ENCODE measurements at places on chromosomes 4 and X.
A peak's percentile ranks its signal among the peaks of the same experiment; 100 is the strongest.

GRCh38 chr4:159867673-159868072 lies 764.8 kb downstream of the RAPGEF2 start:
- DNase-seq: no peak

- no peak for DNase-seq
Measured at GRCh38 chr4:177403746-177404145, 38.5 kb downstream of the AGA start.

DNA sequence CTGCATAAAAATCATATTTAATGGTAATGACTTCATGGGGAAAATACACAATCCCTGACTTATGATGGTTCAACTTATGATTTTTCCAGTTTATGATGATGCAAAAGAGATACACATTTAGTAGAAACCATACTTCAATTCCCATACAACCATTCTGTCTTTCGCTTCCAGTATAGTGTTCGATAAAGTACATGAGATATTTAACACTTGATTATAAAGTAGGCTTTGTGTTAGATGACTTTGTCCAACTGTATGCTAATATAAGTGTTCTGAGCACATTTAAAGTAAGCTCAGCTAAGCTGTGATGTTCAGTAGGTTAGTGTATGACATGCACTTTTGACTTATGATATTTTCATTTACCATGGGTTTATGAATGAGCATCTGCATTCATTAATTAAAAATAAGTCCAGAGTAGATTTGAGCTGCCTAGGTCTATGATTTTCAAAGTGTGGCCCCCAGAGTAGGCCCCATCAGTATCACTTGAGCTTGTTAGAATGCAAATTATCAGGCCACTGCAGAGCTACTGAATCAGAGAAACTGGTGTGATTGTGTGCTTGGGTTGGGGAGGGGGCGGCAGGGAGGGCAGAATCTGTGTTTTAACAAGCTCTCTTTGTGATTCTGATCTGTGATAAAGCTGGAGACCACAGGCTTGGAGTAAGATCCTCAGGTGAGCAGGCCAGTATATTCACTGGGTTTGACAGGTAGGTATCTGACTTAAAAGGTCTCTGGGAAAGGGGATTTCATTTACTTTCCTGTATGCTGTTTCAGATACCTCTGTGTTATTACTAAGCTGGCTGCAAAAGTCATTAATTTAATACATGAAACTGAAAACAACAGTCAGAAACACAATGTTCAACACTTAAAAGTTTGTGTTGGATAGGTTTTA lies 8.4 kb downstream of the ATP10D start:
- no peak for DNase-seq

GRCh38 chr4:121951521-121952110 lies at the start of gene TRPC3:
Gene TRPC3 (minus strand): TSS chr4:121952060. CDS start chr4:121951680, 380 bp downstream.
- DNase-seq: no peak

DNA sequence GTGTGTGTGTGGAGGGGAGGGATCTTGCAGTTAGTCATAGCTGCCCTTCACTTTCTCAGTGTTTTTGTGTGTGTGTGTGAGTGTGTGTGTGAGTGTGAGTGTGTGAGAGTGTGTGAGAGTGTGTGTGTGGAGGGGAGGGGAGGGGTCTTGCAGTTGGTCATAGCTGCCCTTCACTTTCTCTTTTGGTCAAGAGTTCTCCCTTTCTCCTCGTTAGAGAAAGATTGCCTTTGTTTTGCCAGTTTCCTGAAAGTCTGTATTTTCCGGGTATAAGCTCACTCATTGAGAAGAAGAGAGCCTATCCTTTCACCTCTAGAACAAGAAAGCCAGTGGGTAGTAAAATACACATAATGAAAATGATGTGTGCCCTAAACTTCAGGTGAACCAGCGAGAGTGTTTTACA lies 75.2 kb upstream of the ENPP6 start:
- no peak for DNase-seq

- no peak for DNase-seq
Measured at GRCh38 chr4:151276787-151277562, at the start of gene PRSS48. Gene PRSS48 (plus strand): TSS chr4:151277161. CDS start chr4:151277173, 12 bp downstream.

DNA sequence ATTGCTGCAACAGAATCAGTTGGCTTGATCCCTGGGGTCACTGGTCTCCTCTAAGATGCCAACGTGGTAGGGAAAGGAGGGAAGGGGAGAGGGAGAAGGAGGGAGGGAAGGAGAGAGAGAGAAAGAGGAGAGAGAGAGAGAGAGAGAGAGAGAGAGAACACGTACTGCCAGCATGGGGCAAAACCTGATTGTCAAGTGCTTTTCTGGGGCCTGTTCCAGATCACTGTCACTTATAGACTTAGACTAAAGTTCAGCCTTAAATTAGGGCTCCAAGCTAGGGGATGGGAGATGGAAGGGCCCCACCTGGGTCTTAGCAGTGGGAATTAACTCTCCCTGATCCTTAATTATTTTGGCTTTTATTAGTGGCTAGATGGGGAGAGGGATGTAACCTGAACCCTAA lies 12.9 kb downstream of the SHROOM4 start:
- no peak for DNase-seq

DNA sequence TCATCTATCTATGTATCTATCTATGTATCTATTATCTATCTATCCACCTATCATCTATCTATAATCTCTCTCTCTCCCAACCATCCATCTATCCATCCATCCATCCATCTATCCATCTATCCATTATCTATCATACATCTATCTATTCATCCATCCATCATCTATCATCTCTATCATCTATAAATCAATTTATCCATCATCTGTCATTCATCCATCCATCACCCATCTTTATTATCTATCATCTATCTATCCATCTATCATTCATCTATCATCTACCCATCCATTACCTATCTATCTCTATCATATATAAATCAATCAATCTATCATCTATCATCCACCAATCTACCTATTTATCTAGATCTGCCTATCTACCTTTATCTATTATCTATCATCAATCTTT lies 69.4 kb upstream of the PPP2R3B start:
- DNase-seq: no peak

DNA sequence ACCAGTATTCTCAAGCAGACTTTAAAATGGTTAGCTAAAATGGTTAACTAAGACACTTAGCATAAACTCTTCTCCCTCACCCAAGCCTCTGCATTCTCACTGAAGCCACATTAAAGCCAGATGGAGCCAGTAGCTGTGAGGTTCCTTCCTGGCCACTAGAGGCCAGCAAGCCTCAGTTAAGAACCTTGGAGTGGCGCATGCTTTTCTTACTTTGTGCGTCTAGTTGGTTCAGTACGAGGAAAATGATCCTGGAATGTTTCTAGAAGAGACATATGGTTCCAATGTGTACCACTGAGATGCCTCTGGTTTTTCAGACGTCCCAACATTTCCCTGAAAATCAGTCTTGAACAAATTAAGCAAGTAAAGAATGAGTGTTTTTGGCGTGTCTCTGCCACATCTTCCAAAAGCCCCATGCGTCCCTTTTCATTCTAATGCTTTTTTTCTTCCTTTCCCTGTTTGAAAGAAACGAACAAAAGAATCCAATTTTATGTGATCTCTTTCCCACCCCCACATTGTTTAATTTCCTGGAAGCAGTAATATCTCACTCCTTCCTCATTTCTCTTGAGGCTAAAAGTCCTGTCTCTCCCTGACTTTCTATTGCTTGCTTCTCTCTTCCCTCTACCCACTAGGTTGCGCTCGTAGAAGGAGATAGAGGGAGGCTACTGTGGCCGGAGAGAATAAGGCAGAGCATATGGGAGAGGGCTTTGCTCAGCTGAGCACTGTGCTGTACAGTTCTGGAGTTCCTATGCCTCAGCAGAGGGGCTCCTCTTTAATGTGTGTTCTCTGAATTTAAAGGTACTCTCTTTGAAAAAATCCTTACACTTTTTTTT lies 82.9 kb upstream of the TAB3 start:
- peak; percentile 8 for DNase-seq

GRCh38 chr4:119667802-119668201 lies 39.2 kb upstream of the PDE5A start:
- DNase-seq: no peak

GRCh38 chr4:101512416-101512815 lies 165.1 kb upstream of the PPP3CA start:
- no peak for DNase-seq

- DNase-seq: no peak
Measured at GRCh38 chr4:53962516-53963225, 101.7 kb downstream of the CHIC2 start.

DNA sequence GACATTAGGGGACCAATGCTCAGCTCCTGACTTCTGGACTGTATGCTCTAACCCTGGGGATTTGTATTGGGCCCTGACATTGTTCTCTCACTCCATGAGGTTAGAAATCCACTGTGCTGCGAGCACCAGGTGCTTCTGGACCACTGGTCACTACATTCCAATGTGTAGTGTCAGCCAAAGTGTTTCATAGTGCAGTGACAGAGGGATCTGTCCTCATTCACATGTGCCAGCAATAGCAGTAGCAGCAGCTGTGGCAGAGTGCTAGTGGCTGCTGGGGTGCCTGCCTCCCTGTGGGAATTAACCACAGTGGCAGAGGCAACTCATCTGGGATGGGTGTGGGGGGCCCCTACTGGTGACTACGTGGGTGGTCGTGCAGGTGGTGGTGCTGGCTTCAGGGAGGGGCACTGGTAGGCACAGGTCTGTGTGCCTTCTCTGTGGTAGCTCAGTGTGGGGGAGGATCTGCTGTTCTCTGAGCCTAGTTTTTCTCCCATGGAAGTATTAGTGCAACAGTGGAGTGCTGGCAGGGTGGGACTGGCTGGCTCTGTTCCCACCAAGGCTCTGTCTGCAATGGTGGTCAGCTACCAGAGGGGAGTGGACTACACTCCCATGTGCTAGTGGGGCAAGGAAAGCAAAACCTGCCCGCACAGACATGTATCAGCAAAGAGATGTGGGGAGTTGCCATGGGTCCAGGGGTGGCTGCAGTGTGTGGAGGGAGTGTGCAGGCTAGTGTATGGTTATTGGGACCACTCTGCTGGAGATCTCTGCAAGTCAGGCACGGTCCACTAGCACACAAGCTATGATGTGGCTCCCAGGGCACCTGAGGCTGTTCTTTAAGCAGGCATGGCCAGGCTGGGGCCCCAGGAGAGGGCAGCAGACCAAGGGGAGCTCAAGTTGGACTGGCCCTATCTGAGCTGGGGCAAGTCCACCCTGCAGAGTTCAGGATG lies 78.5 kb downstream of the SCLT1 start:
- no peak for DNase-seq

DNA sequence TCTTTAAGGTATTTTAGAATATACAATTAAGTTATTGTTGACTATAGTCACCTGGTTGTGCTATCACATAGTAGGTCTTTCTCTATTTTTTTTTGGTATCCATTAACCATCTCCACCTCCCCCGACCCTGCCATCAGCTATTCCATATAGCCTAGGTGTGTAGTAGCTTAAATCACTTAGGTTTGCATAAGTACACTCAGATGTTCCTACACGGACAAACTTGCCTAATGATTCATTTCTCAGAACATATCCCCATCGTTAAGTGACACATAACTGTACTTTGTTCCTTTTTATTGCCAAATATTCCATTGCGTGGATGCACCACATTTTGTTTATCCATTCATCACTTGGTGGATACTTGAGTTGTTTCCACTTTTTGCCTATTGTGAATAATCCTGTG lies 67.9 kb downstream of the SLAIN2 start:
- DNase-seq: no peak

- DNase-seq: no peak
Measured at GRCh38 chrX:114710571-114710970, 126.7 kb downstream of the HTR2C start.

DNA sequence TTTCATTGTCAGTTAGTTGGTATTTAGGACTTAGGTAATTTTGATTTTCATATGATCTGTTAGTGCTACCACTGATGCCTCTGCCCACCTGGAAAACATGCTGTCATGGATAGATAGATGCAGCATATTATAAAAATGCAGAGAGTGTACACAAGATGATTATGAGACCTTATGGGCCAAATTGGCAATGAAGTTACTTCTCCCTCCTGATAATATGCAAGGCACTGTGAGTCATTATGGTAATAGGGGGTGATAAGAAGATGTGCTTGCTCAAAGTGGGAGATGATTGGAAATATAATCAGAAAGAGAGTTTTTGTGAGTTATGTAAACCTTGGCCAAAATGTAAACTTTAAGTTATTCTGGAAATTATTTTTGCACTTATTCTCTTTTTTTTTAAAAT lies 56.6 kb upstream of the RHOH start:
- DNase-seq: no peak

- no peak for DNase-seq
Measured at GRCh38 chr4:55125763-55126541, 557 bp upstream of the KDR start.

GRCh38 chrX:150062292-150063137 lies 124.2 kb upstream of the EOLA2 start:
- DNase-seq: no peak

- no peak for DNase-seq
Measured at GRCh38 chr4:62210486-62210885, 1010.4 kb downstream of the ADGRL3 start.

- no peak for DNase-seq
Measured at GRCh38 chr4:23114538-23114937, 421.8 kb downstream of the GBA3 start.

- DNase-seq: no peak
Measured at GRCh38 chr4:135434936-135435335, 1233.3 kb upstream of the PABPC4L start.

DNA sequence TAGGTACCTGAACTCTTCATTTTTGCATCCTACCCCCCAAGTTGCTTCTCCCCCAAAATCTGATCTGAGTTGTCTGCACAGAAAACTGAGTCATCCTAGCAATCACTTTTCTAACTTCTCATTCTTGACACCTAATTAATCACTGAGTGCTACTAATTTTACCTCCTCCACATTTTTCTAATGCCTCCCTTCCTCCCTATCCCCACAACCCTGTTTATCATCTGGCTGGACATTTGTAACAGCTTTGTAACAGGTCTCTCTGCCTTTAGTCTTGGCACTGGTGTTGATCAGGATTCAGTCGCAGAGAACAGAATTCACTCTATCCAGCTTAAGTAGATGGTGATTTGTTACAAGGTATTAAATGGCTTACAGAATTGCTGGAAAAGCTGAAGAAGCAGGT lies 303.9 kb upstream of the GATB start:
- no peak for DNase-seq

DNA sequence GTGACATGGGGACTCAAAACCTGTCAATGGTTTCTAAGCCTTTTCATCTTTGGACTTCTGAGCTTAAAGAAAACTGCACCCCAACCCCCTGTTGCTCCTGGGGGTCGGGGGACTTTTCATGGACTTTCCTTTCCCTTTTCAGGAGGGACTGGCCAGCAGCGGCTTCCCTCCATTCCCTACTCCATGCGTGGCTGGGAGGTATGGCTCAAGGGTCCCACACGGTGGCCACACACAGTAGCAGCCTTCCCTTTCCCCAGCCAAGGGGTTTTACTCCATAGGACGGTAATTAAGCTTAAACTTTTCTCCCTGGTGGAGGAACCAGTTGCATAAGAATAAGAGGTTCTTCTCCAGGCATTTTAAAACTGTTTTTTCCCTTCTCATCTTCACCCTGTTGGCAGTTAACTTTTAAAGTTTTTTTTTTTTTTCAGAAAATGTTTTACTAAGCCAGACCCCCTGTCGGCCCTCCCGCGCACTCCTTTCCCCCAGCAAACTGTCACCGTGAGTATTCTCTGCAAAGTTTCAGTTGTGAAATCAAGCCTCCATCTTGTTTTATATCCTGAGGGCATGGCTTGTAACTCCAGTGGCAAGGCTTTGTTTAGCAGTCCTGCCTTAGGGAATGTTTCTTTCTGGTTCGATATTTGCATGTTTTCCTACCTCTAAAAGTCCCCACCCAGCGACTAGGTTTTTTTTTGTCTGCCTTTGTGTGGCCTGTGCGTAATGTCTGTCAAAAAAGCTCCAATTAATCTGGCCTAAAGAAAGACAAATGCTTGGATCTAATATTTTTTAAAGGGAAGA lies 325.7 kb downstream of the TLL1 start:
- DNase-seq: no peak

GRCh38 chr4:67714955-67715354 lies 14.0 kb upstream of the UBA6 start:
- no peak for DNase-seq

All from CD4-positive, alpha-beta T cell treated with Interleukin-15 for 4 hours (primary cell).